ENCODE measurements at places on chromosomes 5 and 9. TPM values are rescaled to one million over a fixed set of nuclear protein-coding genes. Genes with fewer than 3 reads are reported as not detected.

The RNF224 gene
- not detected for total RNA-seq

The TMEFF1 gene
- not detected for total RNA-seq

The PCDHA2 gene
- not detected for total RNA-seq

The KCNIP1 gene
- total RNA-seq, result not detected

The MACIR gene
- 1.5 TPM for total RNA-seq

The LCN15 gene
- not detected for total RNA-seq

The MELK gene
- total RNA-seq, result 0.24 TPM

The STXBP1 gene
- total RNA-seq, result 8.9 TPM

The RNF183 gene
- total RNA-seq, result not detected

The STPG3 gene
- total RNA-seq, result 0.30 TPM

The LEAP2 gene
- 0.14 TPM for total RNA-seq

The PSD2 gene
- 0.30 TPM for total RNA-seq

The ARSI gene
- total RNA-seq, result 0.61 TPM

The PSIP1 gene
- 93.5 TPM for total RNA-seq

The FRRS1L gene
- total RNA-seq, result not detected

The SOHLH1 gene
- total RNA-seq, result not detected

The MOB3B gene
- 0.17 TPM for total RNA-seq

The INSL4 gene
- total RNA-seq, result not detected

The PPP3R2 gene
- total RNA-seq, result not detected

The ANKRD55 gene
- total RNA-seq, result not detected

The TTLL11 gene
- 1.00 TPM for total RNA-seq

The GABRA6 gene
- not detected for total RNA-seq

The LIX1 gene
- total RNA-seq, result not detected

The ASPN gene
- total RNA-seq, result not detected

The SAXO1 gene
- not detected for total RNA-seq

The GRXCR2 gene
- not detected for total RNA-seq

The DAB2IP gene
- 0.58 TPM for total RNA-seq

The C9orf153 gene
- 0.58 TPM for total RNA-seq

The FOXE1 gene
- not detected for total RNA-seq

The C5orf52 gene
- not detected for total RNA-seq

The TMEM174 gene
- total RNA-seq, result not detected

The MYMK gene
- total RNA-seq, result not detected

The FAM170A gene
- not detected for total RNA-seq

The PCDHB1 gene
- total RNA-seq, result not detected

The FOXI1 gene
- total RNA-seq, result not detected

The GFPT2 gene
- 7.9 TPM for total RNA-seq

The NUTM2F gene
- not detected for total RNA-seq

The GMCL2 gene
- not detected for total RNA-seq

The ADAMTS2 gene
- not detected for total RNA-seq

The CCDC192 gene
- not detected for total RNA-seq

The ZNF367 gene
- total RNA-seq, result 6.4 TPM

The GRAMD2B gene
- 10.4 TPM for total RNA-seq

The ABLIM3 gene
- total RNA-seq, result not detected

The NR2F1-AS1 gene
- total RNA-seq, result not detected

The SMU1 gene
- total RNA-seq, result 30.0 TPM

The TTC33 gene
- 6.7 TPM for total RNA-seq

The IL5 gene
- total RNA-seq, result not detected

The MINAR2 gene
- not detected for total RNA-seq

The SGTB gene
- total RNA-seq, result 79.5 TPM

The CSF1R gene
- total RNA-seq, result not detected

The FAM174A gene
- total RNA-seq, result 6.5 TPM

The CERCAM gene
- 0.73 TPM for total RNA-seq

The KCNV2 gene
- total RNA-seq, result not detected

The EIF4E1B gene
- not detected for total RNA-seq
